ENCODE measurements at places on chromosomes 7 and 10.

DNA sequence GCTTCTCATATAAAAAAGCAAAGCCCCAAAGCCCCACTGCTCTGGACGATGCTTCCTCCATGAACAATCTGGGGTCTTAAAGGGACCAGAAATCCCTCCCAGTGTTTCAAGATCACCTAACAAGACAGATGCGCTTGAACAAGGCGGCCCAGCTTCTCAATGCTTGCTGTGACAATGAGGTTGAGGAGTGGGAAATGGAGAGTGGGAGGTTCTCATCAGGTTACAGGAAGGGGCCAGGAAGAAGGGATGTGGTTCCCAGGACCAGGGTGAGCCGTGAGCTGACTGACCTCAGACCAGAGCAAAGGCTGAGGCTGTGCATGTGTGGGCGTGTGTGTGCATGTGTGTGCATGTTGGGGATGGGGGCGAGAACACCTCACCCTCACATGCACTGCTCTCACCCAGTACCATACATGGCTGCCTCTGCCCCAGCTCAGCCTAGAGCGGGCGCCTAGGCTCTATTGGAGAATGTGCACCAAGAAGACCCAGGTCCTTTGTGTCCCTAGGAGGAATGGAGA is 220.8 kb upstream of the GPR26 start:
- DNase-seq = no peak

DNA sequence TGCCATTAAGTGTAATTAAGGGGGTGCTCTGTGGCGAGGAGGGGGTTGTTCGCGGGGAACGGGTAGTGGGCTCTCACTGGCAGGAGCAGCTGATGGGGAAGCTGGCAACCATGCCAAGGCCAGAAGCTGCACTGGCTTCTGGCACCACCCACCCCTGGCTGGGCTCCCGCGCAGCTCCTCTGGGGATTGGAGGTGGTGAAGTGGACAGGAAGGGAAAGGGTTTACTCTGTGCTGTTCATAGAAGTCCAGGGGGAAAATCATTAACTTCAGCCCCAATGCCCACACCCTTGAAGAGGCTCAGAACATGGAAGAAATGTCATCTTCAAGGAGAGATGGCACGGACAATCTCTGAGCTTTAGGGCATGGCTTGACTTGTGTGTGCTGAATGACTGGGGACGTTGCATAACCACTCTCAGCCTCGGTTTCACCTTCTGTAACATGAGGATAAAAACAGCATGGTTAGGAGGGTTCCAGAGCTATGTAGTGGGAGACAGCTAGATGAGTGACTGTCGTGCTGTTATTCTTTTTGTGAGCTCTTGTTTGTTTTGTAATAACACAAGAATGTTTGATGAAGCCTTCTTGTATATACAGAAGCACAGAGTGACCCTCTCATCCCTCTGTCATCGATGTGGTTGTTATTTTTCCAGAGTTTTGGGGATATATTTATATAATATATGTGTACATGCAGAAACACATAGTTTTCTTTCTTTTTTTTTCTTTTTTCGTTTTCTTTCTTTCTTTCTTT is 29.9 kb downstream of the KAZALD1 start:
- no peak for DNase-seq

DNA sequence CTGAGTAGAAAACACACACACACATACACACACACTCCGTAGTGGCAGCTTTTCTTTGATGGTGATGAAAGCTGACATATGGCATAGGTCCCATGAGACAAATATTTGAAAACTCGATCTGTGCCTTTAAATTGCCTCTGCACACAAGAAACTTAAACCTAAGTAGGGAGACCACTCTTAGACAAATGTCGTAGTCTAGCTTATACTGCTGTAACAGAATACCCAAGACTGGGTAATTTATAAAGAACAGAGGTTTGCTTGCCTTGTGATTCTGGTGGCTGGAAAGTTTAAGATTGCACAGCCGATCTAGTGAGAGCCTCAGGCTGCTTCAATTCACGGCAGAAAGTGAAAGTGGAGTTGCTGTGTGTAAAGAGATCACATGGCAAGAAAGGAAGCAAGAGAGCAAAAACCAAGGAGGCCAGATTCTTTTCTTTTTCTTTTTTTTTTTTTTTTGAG is 489.4 kb upstream of the SORCS1 start:
- DNase-seq = no peak

DNA sequence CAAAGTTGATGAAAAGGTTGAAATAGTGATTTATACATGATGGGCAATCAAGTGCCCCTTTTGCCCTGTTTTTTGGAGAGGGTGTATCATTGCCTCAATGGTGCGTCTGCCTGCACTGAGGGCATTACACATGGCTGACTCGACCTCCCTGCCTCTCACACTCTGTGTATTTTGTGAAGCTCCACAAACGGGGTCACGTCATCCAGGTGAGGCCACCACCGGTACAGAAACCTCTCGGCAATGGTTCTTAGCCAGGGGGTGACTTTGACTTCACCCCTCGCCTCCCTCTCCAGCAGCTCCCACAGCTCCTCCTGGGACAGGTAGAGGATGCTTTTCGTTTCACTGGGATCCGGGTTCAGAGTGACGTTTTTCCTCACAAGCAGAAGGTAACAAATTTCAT is 6.3 kb downstream of the IDI2 start:
- DNase-seq = no peak

- no peak for DNase-seq
These were observed 66.7 kb downstream of the NOD1 start for GRCh38 chr7:30411897-30412296.

GRCh38 chr10:36194276-36194675 is 552.2 kb upstream of the FZD8 start:
- DNase-seq = no peak

- no peak for DNase-seq
These were observed 68.9 kb downstream of the CD36 start for GRCh38 chr7:80707318-80707717.

DNA sequence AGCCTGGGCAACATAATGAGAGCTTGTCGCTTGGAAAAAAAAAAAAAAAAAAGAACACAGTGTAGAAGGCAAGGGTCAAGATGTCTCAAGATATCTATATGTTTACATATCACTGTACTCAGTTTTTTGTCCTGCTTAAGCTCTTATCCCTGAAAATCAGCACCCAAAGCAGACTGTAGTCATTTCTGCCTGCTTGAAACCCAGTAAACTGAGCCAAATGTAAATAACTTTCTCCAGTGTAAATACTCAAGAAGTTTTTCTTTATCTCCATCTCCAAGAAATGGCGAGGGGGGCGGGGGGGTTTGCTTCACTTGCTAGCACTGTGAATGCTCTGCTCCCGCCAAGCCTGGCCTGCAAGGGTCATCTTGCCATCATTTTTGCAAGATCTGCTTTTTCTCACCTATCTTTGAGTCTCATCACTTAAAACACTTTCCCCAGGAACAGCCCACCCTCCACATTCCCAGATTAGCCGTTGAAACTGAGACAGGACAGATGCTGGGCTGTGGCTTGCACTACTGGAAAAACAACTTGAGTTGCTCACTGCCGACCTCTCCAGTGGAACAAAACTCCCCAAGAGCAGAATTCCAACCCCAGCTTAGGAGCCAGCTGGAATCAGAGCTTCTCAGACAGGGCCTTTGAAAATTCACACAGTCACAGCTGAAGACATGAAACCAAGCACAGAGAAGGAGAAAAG is 54.6 kb downstream of the AFAP1L2 start:
- DNase-seq = no peak

DNA sequence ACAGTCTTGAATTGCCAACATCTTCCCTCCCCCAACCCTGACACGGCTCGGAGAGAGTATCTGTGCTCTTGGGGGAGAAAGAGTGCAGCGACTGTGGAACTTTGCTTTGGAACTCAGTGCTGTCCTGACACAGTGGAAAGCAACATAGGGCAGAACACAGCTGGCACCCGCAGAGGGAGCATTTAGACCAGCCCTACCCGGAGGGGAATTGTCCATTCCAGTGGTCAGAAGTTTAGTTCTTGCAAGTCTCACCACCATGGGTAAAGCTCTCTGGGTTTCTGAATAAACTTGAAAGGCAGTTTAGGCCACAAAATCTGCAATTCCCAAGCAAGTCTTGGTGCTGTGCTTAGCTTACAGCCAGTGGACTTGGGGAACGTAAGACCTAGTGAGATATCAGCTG is 34.9 kb downstream of the TFEC start:
- no peak for DNase-seq

- no peak for DNase-seq
These were observed 52.5 kb upstream of the MACC1 start for GRCh38 chr7:20269726-20270125.

- DNase-seq = no peak
These were observed 118.8 kb downstream of the AOAH start for GRCh38 chr7:36605261-36606051.

DNA sequence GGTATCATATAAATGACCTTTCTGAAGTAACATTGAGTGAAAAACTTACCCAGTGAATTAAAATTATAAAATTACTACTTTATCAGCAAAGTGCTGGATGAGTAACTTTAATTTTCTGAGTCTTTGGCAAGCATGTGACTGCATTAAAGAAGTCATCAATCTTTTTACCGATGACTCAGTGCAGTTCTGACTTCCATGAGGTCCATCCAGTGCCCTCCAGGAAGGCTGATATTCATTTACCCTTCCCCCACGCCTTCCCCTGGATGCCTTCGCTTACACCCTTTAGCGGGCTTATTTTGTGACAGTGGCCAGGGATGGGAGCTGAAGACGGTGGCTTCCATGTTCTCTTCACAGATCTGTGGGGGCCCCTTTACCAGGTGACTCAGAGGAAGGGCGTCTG is 572.9 kb upstream of the PFKP start:
- DNase-seq = no peak

GRCh38 chr10:52949899-52950298 is 177.3 kb upstream of the MBL2 start:
- no peak for DNase-seq

- DNase-seq = no peak
These were observed 197.2 kb downstream of the REEP3 start for GRCh38 chr10:63718421-63718820.

DNA sequence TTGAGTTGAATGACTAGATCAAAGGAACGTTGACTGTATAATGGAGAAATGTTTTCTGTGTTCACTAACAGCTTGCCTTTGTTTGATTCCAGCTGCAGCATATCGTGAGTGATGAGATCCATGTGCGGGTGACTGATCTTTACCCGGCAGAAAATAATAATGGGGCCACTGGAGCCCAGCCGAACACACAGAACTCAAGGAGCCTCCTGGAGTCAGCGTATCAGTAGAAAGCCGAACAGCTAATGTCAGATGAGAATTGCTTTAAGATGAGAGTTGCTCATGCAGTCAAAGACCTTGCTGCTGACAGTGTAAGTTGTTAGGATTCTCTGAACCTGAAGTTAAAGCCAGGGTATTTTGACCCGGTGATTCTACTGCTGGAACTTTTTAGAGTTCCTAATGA is 34.3 kb upstream of the MTPAP start:
- DNase-seq = no peak

DNA sequence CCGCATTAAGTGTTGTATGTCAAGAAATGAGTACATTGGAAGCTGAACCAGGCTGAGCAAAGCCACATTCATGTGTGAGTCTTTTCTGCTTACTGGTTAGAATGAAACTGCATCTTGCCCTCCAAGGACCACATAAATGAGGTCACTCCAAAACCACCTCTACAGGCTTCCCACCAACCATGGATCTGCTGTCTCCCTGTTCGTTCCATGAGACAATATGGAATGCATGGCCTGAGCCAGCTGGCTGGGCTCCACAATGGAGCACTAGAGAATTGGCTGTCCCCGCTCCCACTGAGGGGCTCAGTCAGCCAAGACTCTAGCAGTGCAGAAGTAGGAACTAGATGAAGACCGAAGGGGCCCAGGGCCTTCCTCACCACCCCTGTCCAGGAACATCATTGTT is 120.8 kb downstream of the TNS3 start:
- no peak for DNase-seq

GRCh38 chr7:158531661-158532060 is 56.0 kb downstream of the PTPRN2 start:
- no peak for DNase-seq

- DNase-seq = no peak
These were observed 16.2 kb upstream of the EPHB6 start for GRCh38 chr7:142838461-142839213.

- no peak for DNase-seq
These were observed 307.7 kb downstream of the MDFIC start for GRCh38 chr7:115229401-115230105.

DNA sequence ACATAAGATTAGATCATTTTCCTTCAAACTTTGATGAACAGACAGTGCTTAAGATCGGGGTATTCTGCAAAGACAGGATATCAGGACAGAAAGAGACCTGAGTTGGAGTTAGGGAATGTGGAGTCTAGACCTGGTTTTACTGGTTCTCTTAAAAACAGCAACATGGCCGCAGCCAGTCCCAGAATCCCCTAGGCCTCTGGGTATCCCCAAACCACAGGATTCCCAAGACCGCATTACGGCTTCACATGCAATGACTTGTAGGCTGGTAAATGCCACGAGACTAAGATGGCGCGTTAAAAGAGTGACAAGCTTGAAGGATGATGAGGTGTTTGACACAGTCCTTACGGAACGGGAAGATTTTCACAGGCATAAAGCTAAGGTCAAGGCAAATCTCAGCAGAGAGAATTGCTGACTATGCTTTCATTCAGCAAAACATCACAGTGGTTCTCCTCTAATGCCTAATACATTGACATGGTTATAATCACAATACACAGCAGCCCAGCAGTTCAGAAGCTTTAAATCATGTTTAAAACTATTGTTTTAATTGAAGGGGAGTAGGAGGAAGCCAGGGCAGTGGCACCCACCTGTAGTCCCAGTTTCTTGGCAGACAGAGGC is 32.9 kb downstream of the MPP7 start:
- no peak for DNase-seq

DNA sequence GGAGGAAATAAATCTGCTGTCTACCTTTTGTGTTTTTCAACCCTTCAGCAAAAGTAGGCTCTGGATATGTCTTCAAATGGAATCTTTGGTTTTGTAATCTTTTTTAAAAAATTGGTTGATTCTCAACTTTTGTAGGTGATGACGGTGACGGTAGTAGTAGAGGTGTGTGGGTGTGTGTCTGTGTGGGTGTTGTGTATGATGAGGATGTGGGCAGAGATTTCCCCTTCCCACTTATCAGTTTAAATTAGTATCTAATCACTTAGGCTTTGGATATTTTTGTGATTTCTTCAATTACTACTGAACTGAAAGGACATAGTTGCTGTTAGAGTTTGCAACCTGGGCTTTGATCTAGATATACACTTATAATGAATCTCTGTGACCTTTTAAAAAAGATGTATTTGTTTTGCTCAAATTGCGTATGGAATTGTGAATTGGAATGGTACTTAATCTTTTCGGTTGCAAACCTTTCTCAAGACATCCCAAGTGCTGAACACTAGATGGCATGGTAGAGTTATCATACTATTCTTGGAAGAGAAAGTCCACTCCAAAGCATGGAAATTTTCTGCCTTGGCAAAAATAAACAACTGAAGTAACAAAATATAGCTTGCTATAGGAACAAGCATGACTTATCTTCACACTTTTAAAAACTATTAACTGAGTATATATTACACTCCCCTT is 51.9 kb upstream of the A1CF start:
- DNase-seq = no peak

Measured in activated T-cell treated with anti-CD3 and anti-CD28 coated beads for 1 hour (primary cell).